AML-193 (cell line): ENCODE measurements at places on chromosomes 1 and 21.
A peak's percentile ranks its signal among the peaks of the same experiment; 100 is the strongest.

GRCh38 chr1:64514197-64514765 is 44.4 kb downstream of the CACHD1 start:
- no peak for DNase-seq

GRCh38 chr1:246000638-246001015 is 506.5 kb downstream of the SMYD3 start:
- DNase-seq: no peak

DNA sequence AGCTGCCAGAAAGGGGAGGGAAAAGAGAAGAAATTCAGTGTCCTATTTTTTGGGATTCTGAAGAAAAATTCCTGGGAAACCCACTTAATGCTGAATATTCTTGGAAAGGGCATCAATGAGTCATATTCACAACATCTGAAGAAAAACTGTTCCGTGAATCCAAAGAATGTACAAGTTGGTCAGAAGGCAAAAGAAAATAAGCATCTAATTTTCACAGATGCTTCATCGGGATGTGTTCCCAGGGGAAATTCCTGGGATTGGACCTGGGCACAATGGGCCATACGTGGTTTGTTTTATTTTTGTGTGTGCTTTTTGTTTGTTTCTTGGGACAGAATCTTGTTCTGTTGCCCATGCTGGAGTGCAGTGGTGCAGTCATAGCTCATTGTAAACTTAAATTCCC is 112.2 kb downstream of the MAP3K21 start:
- no peak for DNase-seq

DNA sequence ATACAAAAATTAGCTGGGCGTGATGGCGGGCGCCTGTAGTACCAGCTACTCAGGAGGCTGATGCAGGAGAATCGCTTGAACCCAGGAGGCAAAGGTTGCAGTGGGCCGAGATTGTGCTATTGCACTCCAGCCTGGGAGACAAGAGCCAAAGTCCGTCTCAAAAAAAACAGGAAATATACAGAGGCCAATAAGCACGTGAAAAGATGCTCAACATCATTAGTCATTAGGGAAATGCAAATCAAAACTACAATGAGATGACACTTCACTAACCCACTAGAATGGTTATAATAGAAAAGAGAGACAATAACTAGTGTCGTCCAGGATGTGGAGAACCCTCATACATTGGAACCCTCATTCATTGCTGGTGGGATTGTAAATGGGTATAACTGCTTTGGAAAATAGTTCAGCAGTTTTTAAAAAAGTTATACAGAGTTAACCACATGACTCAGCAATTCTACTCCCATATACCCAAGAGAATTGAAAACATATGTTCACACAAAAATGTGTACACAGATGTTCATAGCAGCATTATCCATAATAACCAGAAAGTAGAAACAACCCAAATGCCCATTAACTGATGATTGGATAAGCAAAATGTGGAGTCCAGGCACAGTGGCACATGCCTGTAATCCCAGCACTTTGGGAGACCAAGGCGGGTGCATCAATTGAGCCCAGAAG is 6.4 kb upstream of the E2F2 start:
- no peak for DNase-seq

- no peak for DNase-seq
These were observed at the start of gene KCNJ9 for GRCh38 chr1:160081261-160081936. KCNJ9 (plus strand) TSS chr1:160081538; CDS start chr1:160084031, 2,493 bp downstream.

GRCh38 chr1:47067097-47067594 is at the start of gene CYP4Z1:
CYP4Z1 (plus strand) TSS chr1:47067231; CDS start chr1:47067491, 260 bp downstream.
- no peak for DNase-seq

DNA sequence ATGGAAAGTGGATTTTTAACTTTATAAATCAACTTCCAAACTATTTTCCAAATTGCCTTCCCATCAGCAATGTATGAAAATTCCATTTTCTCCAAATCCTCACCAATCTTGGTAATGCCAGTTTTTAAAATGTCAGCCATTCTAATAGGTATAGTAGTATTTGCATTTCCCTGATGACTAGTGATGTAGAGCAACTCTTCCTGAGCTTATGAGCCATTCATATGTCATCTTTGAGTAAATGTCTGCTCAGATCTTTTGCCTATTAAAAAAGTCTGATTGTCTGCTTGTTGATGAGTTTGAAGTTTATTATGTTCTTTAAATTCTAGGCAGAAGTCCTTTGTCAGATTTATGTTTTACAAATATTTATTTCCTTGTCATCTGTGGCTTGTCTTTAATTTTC is 54.7 kb downstream of the KDM1A start:
- DNase-seq: no peak

- DNase-seq: no peak
These were observed 119.8 kb downstream of the SIK1 start for GRCh38 chr21:43306911-43307676.

- no peak for DNase-seq
These were observed 68.7 kb downstream of the RGL1 start for GRCh38 chr1:183873642-183874041.

DNA sequence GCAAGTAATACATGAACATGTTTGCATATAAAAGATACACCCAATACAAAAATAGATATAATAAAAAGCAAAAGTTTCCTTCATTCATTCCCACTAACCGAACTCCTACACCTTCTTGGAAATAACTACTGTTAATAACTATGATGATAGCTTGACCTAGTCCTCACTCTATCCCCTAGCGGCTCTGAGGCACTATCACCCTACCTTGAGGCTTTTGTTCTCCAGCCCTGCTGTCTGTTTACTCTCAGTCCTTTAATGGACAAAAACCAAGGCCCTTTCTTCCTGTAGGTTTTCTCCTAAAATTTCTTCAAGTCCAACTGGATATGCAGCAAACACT is 186.6 kb downstream of the SLC35F3 start:
- no peak for DNase-seq

DNA sequence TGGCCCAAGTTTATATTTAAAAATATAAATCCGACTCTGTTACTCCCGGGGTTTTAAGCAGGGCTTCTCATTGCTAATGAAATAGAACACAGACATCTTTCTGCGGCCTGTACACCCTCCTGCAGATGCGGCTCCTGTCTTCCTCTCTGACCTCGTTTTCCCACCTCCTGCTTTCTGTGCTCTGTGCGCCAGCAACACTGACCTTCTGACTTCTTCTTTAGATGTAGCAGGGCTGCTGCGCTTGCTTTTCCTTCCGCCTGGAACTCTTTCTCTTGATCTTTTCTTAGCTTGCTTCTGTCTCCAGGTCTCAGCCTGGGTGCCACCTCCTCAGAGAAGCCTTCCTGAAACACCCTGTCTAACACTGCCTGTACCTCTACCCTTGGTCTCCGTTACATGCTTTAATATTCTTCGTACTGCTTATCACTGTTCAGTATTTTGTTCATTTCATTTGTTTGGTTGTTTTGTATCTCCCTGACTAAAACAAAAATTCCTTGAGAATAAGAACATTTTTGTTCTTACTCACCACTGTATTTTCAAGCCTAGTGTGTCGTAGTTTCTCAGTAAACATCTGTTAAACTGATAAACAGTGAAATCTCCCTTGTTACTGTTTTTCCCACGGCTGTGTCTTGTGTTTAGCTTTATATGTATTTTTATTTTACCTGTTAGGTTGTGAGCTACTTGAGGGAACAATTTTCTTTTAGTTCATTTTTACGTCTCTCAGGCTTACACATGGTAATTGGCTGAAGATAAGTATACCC is 79.0 kb downstream of the ST3GAL3 start:
- DNase-seq: no peak

DNA sequence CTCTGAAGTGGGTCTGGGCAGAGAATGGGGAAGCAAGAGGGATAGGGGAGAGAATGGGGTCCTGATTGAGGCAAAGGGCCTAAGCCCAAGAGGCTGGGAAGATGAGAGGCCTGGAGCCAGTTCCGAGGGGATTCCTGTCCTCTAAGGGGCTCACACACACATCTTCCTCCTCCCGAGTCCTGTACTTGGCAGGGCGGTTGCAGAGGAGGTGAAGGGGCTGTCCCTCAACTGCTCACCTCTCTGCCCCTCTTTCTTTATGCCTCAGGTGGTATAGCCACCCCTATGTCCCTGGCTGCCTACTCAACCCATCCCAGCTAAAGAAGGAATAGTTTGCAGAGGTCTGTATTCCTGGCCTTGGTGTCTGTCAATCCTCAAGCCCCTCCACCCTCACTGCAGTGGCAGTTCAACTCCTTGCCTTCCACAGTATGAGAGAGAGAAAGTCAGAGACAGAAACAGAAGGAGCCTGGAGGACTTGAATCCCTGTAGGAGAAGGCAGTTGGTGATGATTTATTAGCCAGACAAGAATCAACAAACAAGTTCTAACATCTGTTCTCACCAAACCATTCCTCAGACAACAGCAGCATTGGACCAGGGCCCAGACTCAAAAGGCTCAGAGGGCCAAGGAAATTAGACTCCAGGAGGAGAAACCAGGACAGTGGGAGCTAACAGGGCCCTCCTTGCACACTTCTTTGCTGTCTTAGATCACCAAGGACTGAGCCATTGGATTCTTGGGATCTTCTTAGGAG is 10.7 kb downstream of the SH2D2A start:
- no peak for DNase-seq

- DNase-seq: no peak
These were observed 66.6 kb downstream of the UBIAD1 start for GRCh38 chr1:11339346-11340232.

DNA sequence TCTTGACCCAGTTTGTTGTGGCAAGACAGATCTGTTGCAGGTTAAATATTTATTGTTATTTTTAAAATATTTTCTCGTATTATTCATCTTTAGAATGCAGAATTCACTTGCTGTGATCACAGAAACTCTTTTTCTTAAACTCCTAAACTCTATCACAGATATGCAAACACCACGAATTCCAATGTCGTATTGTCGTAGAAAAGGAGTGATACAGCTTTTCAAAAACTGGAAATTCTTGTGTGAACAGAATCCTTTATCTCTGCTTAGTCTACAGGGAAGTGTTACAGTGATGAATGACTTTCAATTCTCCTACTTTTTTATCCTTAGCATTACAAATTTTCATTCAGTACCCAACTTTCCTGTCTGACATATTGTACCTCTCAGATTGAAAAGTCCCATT is 1329.5 kb upstream of the B3GALT2 start:
- DNase-seq: no peak

- no peak for DNase-seq
These were observed 50.8 kb upstream of the CLIC4 start for GRCh38 chr1:24694380-24694843.

DNA sequence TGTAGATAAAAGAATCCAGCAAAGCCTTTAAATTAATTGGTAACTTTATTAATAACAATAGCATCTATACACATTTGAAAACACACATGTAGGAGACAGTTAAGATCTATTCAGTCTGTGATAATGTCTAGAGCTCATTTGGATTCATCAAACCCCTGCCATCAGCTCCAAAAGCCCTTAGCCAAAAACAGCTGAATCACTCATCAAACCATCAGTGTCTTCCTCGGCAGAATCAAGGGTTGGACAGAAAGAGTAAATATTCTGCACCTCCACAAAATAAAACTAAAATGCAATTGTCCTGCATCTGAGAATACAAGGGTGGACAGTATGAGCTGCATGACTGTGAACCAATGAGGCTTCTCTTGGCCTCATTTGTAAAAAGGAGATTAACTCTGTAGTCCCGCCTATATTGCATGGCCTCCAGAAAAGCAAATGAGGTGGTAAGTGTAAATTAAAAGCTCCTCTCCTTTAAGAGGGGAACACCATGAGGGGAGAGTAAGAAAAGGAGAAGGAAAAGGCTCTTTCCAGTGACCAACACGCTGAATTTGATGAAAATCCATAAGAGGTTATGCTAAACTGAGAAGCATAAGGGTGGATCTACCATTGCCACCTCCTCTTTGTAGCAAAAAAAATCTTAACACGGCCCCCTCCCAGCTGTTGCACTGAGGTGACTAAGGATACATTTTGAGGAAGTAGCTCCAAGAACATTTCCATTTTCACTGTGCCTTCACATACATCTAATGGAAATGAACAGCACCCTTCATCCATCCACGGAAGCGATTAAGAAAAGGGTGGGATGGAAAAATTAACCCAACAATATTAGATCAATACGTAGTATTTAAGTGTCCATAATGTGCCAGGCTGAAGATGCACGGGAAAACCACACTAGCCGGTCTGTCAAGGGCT is 14.7 kb upstream of the BOLA1 start:
- DNase-seq: peak; percentile 68

DNA sequence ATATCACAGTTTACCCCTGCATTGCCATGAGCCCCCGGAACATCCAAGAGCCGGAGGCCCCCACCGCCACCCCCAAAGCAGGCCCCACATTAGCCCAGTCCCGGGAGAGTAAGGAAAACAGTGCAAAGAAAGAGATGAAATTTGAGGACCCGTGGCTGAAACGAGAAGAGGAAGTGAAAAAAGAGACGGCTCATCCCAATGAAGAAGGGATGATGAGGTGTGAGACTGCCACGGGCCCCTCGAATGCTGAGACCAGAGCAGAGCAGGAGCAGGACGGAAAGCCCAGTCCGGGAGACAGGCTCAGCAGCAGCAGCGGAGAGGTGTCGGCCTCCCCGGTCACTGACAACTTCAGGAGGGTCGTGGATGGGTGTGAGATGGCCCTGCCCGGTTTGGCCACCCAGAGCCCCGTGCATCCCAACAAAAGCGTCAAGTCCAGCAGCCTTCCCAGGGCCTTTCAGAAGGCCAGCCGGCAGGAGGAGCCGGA is 532.4 kb downstream of the KIF26B start:
- no peak for DNase-seq

DNA sequence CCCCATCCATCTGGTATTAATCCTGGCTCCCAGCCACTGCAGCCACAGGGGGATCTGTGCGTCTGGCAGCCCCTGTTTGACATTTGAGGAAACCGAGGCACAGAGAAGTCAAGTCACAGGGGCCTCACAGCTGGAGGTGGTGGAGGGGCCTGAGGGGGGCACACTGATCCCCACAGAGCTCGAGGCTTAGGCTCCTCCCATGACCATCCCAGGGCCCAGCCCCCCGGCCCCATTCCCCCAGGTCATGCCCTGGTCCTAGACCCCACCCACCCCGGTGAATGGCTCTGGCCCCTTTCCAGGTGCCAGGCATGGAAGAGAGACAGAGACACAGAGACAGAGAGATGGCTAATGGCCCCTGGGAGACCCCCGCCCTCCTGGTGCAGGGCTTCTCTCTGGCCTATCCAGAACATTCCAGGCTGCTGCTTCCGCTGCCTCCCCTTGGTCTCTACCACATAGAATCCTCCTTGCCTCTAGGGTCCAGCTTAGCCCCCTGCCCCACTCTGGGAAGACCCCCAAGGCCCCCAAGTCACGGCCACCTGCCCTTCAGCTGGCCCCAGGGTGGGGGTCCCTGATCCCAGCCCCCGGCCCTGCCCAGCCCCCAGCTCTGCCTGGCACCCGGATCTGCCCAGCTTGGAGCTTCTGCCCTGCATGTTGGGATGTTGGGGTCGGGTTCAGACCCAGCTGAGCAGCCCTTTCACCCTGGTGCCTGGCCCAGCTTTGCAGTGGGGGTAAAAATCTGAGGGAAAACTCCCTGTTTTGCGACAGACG is 29.2 kb upstream of the LRRC3 start:
- no peak for DNase-seq

- no peak for DNase-seq
These were observed 15.1 kb downstream of the IFI44 start for GRCh38 chr1:78664763-78665162.

- DNase-seq: no peak
These were observed 102.5 kb downstream of the KCNN3 start for GRCh38 chr1:154767315-154768240.

DNA sequence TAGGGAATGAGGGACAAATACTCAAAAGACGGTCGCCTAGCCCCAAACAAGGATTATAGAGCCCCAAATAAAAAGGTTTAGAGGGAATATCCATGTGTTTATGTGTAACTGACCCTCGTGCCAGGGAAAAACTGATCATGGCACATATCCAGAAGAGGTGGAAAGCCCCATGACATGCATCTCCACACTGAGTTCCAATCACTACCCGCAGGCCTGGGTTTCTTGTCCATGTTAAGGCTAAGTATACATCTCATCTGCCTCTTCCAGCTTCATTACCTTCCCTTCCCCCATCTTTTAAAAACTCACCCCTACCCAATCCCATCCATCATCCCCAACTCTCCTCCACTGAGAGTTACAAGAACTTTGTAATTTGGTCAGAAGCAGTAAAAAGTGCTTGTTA is 15.2 kb downstream of the GADD45A start:
- no peak for DNase-seq
